B cell (primary cell): ENCODE measurements at places on chromosomes 5 and 9.

- DNase-seq: no peak
Observed at GRCh38 chr9:127020036-127020801, 102.2 kb downstream of the ANGPTL2 start.

GRCh38 chr5:139584137-139584536, 23.0 kb downstream of the UBE2D2 start:
- DNase-seq: no peak

- DNase-seq: no peak
Observed at GRCh38 chr9:101625876-101626275, 31.1 kb upstream of the PPP3R2 start.

DNA sequence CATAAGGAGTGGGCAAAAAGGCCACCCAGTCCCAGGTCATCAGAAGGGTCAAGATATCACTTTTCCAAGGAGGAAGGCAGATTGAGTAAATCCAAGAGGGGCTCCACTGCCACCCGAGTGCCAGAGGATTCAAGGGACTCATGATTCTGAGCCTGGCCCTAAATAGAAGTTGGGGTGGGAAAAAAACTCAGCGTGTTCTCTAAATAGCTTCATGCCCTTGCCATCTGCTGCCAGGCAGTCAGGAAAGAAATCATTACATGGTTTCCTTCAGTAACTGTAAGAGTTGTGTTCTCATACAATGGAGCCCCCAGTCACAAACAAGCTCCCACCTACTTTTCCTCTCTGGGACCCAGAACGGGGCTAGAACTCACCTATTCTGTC, 37.2 kb downstream of the SAR1B start:
- DNase-seq: no peak

DNA sequence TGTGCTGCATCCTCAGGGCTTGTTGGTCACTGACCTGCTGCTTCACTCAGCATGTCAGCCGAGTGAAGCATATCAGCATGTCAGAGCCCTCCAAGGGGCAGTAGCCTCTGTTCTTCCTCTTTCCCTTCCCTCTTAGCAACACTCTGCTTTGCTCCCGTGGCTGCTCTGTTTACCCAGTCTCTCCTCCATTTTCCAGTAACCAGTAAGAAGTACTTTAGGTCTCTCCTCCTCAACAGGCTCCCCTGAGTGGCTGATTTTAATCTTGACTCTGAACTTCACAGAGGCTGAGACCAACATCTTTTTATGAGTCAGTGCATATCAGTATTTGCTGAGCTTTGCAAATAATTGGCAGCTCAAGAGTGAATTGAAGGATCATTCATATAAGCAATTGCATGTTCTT, 18.6 kb upstream of the ADRB2 start:
- DNase-seq: peak; percentile 51

DNA sequence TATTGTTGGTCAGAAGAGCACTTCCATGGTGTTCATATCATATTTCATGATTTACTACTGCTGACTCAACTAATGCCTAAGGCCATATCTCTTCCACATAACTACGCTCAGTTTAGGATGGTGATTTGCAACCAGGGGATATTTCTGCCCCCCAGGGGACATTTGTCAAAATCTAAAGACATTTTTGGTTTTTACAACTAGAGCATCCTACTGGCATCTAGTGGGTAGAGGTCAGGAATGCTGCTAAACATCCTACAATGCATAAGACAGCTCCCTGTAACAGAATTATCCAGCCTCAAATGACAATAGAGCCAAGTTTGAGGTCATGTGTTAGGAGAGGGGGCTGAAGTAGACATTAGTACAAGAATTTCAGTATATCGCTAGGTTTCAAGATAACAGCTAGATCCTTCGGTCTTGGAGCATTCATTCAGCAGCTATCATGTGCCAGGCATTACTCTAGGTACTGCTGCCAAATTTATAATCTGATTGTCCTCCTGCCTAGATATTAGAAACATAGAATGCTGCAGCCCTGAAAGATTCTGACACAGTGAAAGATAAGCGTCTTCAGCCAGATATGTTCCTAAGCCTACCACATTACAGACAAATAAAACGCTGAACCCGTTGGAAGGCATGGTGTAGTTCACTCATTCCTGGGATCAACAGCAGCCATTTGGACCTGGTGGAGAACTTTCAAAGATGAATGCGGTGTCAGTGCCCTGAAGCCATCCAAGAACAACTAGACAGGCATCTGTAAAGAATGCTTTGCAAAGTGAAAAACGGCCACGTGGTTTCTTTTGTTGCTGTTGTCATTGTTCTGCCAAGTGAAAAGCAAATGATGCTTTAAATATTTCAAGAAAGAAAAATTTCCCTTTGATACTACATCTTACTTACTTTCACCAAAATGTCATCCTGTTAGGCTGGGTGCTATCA, 55.5 kb upstream of the FST start:
- no peak for DNase-seq

DNA sequence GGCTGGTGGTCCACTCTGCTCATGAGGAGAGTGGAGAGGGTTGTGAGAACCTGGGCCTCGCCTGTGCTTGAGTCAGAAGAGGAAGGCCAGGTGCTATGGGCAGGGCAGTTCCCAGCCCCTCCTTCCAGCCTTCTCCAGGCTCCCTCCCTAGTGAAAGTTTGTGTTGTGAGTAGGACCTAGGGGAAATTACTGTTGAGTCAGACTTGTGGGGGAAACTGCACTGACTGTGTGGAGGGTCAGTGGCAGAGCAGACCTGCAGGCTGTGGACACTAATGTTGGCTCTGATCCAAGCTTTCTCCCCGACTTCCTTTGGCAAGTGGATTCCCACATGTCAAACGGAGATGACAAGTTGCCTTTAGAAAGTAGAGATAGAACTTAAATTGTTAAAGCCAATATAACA, 102.6 kb downstream of the ARHGAP26 start:
- no peak for DNase-seq

GRCh38 chr5:164498438-164498837, 993.0 kb downstream of the MAT2B start:
- no peak for DNase-seq
